ENCODE measurements at places on chromosomes 3 and 15. TPM values are rescaled to one million over a fixed set of nuclear protein-coding genes. Genes with fewer than 3 reads are reported as not detected.

DNA sequence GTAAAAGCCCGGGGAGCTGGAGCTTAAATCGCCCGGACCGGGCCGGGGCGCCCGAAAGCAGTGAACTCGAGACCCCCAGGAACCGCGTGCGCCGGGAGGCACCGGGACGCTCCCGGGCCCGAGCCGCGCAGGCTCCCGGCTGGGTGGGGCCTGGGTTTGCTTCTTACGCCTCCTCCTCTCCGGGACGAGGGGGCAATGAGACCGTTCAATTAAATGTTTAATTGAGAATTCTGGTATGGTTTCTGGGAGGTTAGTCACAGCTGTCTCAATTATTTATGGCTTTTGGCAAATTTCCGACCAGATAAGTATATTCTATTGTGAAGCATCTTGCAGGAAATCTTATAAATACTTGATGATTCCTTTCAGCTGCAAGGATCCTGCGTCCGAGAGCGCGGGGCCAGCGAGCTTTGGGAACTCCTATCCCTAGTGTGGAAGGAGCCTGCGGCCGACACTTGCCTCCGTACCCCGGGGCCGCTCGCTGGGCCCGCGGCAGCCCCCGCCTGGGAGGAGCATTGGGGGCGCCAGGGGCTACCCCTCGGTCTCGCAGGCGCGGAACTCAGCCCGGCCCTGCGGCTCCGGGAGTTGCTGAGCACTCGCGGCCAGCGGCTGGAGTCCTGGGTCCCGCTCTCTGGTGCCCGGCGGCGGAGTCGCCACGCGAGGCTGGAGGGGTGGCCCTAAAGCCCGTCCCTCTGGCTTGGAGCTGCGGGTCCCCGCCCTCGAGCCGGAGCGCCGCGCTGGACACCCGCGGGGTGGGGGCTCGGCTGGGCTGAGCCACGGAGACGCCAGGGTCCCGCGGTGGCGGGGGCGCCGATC, 10.3 kb downstream of the ISL2 start:
- DNase-seq, result no peak

Gene CCK
- 54.6 TPM for total RNA-seq

DNA sequence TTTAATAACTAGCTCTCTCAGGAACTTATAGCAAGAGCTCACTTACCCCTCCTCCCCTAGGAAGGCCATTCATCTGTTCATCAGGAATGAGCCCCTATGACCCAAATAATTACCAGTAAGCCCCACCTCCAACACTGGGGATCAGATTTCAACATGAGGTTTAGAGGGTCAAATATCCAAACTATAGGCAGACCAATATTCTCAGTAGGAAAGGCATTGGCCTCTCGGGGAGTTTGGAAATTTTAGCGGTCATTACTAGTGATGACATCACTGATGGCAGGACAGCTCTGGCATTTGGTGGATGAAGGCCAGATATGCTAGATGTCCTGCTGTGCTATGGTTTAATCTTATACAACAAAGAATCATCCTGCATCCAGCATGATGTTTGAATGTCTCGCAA, 15.2 kb upstream of the CD47 start:
- DNase-seq, result no peak

DNA sequence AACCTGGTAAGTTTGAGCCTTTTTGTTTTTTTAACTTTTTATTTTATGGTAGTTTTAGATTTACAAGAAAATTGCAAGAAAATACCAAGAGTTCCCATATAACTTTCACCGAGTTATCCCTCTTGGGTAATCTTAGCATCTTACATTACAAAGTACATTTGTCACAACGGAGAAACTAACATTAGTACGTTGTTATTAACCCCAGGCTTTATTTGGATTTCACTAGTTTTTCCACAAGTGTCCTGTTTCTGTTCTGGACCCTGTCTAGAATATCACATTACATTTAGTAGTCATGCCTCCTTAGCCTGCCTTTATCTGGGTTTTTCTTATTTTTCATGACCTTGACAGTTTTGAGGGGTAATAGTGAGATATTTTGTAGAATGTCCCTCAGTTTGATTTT, 53.5 kb upstream of the KPNA4 start:
- no peak for DNase-seq
